Activated CD8-positive, alpha-beta memory T cell treated with anti-CD3 and anti-CD28 coated beads, Interleukin-2, amount 50 U/mL, for 4 hours (primary cell): ENCODE measurements at places on chromosomes 6 and 20.

GRCh38 chr6:14273191-14273590 is 155.6 kb downstream of the CD83 start:
- DNase-seq: no peak

DNA sequence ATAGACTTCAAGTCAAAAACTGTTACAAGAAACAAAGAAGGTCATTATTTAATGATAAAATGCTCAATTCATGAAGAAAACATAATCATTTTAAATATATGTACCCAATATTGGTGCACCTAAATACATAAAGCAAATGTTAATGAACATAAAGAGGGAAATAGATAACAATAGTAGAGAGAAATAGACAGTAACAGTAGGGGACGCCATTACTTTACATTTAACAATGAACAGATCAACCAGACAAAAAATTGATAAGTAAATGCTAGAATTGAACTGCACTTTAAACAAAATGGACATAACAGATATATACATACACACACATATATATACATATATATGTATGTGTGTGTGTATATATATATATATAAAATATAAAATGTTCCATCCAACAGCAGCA is 37.4 kb downstream of the IL22RA2 start:
- no peak for DNase-seq

DNA sequence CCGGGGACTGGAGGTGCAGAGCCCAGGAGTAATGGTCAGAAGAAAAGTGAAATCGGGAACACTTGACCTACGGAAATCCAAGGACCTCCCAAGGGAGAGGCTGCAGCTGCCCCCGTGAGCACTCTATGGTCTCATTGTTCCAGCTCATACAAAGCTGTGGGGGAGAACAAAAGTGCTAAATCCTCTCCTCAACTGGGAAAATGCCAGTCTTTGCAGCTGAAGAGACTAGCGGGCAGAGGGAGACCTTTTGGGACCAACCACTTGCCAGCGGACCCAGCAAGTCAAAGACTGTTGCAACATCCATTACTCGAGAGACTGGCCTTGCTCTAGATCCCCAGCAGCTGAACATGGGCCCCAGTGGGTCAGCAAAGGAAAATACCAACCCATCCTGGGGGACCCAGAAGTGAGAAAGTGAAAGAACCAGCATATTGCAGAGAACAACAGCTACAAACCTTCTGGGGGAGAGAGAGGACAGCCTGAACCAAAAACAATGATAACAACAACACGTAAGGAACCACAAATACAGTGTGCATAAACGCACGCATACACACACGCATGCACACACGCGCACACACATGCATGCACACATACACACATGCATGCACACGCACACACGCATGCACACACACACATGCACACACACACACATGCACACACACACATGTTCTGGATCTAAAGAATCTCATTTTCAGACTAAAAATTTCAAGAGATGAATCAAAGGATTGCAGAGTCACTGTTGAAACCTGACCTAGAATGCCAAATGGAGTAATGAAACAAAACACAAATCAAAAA is 24.7 kb upstream of the ELMO2 start:
- DNase-seq: no peak

DNA sequence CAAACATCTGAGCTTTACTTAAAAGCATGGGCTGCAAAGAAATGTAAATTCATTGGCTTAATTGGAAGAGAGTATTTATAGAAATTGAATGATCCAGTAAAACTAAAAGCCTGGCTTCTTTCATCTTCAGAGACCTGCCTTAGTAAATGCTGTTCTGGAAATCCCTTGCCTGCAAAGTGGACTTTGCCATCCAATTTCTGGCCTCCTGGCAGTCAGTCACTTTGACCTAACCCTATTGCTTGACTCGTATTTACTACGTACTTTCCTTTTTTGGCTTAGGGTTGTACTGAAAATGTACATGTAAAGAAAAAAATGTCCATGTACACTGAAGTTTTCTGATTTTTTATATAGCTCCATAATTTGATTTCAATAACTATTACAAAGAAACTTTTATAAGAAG is 47.1 kb downstream of the E2F3 start:
- no peak for DNase-seq

DNA sequence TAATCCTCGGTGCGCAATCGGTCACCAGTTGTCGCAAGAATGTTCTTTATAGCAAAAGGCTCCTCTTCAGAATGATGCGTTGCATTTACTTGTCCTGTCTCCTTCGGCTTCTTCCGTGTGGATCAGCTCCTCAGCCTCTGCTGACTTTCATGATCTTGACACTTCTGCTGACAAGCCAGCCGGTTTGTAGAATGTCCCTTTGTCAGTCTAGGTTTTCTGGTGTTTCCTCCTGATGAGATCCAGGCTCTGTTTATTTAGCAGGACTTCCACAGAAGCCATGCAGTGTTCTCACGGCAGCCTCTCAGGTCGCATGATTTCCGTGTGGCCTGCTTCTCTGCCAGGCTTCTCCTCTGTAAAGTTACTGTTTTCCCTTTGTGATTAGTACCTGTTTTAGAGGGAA is 66.9 kb downstream of the STX11 start:
- DNase-seq: no peak

DNA sequence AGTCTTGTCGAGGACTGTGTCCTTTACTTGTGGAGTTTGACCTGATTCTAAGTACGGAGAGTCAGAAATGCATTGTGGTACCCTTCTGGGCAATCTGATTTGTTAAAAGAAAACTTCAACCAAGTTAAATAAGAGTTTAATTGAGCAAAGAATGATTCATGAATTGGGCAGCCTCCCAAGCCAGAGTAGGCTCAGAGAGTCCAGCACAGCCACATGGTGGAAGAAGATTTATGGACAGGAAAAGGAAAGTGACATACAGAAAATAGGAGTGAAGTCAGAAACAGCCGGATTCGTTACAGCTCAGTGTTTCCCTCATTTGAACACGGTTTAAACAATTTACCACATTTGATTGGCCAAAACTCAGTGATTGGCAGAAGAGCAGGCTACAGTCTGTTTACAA is 329.2 kb downstream of the DHX35 start:
- no peak for DNase-seq

- DNase-seq: no peak
These were observed 38.6 kb downstream of the DNAH8 start for GRCh38 chr6:38753707-38754106.
